ENCODE measurements at places on chromosomes 2 and 18. TPM values are rescaled to one million over a fixed set of nuclear protein-coding genes. Genes with fewer than 3 reads are reported as not detected.

Gene UGT1A4
- 0.80 TPM for total RNA-seq

Gene GRHL1
- 123 TPM for total RNA-seq

DNA sequence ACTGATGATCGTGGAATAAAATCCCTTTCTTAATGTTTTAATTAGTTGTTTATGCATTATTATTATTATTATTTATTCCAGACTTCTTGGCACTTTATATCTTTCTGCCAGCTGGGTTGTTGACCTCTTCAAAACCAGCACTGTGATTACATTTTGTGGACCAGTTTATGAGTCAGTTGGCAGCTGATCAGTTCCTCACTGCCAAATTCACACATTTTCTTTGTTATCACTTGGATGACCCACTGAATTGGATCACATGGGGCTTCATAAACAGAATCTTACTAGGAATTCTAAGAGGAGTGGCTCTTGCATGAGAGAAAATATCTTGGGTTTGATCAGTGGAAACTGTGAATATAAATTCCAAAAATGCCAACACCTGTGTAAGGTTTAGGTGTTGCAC is 321.8 kb upstream of the SPRED2 start:
- no peak for ATAC-seq

DNA sequence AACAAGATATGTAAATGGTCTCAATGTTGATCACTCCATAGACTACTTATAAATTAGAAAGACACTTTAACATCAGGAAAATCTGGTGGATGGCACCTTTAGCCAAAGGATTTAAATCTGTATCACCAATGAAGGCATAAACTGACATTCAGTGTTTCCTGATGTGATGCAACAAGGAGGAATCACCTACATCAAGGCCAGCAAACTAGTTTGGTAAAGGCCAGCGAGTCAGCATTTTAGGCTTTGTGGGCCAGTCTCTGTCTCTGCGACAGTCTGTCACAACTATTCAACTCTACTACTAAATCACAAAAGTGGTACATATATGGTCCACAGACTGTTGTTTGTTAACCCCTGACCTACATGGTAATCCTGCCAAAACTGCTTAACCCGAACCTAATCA is 33.3 kb downstream of the C2orf76 start:
- peak; percentile 82 for ATAC-seq

- ATAC-seq = no peak
Measured at GRCh38 chr2:136021976-136022375, 36.5 kb upstream of the DARS1 start.

- ATAC-seq = no peak
Measured at GRCh38 chr2:171668183-171668582, 19.1 kb upstream of the DYNC1I2 start.

DNA sequence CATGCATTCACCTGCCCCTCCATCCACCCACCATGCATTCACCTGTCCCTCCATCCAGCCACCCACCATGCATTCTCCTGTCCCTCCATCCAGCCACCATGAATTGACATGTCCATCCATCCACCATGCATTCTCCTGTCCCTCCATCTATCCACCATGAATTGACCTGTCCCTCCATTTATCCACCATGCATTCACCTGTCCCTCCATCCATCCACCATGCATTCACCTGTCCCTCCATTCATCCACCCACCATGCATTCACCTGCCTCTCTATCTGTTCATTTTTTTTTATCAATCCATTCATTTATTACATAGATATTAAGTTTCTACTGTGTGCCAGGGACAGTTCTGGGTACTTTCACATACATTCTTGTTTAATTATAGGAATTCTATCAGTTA is 69.2 kb downstream of the MYCN start:
- no peak for ATAC-seq

- ATAC-seq = no peak
Measured at GRCh38 chr2:20526708-20527107, 79.8 kb downstream of the RHOB start.

DNA sequence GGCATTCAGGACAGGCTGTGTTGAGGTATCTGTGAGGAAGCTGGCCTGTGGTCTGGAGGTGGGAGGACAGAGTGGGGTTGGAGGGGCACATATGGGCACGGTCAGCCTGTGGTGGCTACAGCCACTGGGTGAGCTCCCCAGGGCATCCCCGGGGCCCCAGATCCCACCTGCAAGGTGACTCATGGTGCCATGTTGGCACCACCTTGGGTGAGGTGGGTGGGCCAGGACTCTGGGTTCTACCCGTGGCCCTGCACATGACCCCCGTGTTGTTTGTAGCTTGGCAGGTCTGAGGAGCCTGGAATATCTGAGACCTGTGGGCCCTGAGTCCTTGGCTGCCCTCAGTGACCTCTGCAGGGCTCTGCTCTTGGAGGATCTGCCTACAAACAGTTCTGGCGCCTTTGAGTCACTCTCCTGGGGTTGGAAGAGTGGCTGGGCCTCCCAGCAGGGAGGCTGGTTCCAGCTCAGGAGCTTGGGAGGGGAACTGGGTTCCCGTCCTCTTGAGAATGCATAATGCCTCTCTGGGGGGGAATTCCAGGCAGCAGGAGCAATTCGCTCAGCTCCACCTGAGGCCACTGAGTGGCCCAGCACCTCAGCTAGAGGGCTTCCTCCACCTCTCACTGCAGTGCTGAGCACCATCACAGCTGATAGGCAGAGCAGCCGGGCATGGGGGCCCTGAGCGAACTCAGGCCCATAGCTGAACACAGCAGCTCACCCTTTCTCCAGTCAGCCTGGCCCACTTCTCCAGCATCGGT is 105.1 kb downstream of the DYSF start:
- no peak for ATAC-seq

GRCh38 chr2:96088340-96089335 is 27.7 kb downstream of the ADRA2B start:
- no peak for ATAC-seq

DNA sequence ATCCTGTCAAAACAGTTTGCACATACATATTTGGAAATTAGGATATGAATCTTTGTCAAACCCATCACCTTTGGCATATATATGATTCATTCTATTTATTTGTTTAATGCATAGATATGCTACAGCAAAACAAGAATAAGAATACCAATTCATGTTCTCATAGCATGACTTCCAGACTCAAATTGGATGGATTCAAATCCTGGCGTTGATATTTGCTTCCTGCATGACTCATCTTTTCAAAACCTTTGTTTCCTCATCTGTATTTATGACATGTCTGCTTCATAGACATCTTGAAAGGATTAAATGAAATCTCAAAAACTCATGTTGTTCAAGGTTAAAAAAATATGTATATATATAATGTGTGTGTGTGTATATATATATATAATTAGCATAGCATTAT is 261.3 kb downstream of the MBD5 start:
- ATAC-seq = peak; percentile 77

- no peak for ATAC-seq
Measured at GRCh38 chr2:33735096-33735495, 136.0 kb upstream of the FAM98A start.

DNA sequence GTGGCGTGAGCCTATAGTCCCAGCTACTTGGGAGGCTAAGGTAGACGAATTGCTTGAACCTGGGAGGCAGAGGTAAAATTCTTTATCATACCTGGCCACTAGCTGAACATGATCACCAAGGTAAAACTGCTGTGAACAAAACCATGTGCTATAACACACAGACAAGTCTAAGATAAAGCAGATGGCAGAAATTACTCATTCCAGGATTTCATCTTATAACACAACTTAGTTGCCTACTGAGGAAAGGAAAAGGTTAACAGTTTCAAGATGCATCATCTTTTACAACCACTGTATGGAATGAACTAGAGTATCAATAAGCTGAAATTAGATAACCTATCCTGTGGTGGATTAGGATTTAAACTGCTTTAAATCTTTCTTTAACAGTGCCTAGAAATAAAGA is 8.3 kb downstream of the ARL5A start:
- no peak for ATAC-seq

- no peak for ATAC-seq
Measured at GRCh38 chr2:71882236-71882946, 265.3 kb downstream of the CYP26B1 start.

GRCh38 chr18:69916412-69916811 is 31.3 kb downstream of the CD226 start:
- ATAC-seq = no peak

- no peak for ATAC-seq
Measured at GRCh38 chr2:158997037-158997790, 28.8 kb downstream of the TANC1 start.

GRCh38 chr2:39160982-39161381 is 40.1 kb upstream of the SOS1 start:
- ATAC-seq = no peak
